ENCODE measurements at places on chromosomes 11 and 22.

DNA sequence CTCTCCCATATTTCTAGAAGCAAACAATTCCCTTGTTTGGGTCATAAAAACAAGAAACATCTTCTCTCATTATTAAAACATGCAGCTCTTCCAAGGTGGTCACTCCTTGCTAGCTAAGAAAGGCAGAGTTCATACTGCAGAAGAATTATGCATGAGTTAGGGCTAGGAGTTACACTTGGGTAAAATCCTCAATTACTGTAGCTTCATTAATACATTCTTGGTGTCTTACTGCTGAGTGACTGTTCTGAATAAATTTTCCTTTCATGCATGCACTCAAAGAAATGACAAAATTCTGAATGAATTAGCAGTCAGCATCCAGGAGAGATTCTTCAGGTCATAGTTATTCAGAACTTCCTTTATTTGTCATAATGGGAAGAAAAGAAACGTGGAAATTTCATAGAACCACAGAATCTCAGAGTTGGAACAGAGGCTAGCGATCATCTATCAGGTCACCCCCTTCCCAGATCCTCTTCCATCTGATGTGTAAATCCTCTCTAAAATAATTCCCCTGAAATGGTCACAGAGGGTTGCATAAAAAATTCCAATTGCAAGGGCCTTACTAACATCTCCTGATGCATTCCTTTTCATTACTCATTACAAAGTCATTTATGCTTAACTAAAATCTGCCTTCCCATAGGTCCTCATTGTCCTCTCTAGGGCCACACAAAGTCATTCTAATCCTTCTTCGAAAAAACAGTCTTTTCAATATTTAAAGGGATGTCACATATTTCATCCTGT lies 771.5 kb downstream of the DLG2 start:
- no peak for DNase-seq

DNA sequence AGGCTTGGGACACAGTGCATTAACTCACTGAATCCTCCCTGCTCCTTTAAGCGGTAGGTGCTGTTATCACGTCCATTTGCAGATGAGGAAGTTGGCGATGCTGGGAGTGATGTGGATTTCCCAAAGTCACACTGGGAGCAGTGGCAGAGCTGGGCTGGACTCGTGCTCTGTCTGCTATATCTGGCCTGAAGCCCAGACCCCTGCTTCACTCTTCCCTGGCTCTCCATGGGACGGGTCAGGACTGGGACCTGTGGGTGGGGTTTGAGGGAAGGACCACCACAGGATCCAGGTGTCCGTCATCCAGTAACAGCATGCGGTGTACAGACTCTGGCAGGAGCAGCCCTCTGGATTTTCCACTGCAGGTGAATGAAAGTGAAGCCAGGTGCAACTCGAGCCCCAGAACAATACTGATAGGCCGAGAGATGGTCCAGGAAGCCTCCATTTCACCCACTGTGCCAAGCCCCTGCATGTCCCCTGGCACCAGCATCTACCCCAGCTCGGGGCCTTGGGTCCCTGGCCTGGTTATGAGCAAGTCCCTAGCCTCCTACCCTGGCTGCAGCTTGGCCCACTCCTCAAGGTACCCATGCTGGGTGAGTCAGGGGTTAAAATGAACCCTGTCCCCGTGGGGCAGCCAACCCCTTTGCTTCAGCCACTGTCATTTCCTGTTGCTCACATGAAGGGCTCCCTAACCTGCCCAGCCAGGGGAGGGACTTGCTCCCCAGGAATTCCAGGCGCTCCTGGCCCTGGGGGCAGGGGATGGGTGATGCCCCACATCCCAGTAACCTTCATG lies 4.2 kb downstream of the USP2 start:
- no peak for DNase-seq

DNA sequence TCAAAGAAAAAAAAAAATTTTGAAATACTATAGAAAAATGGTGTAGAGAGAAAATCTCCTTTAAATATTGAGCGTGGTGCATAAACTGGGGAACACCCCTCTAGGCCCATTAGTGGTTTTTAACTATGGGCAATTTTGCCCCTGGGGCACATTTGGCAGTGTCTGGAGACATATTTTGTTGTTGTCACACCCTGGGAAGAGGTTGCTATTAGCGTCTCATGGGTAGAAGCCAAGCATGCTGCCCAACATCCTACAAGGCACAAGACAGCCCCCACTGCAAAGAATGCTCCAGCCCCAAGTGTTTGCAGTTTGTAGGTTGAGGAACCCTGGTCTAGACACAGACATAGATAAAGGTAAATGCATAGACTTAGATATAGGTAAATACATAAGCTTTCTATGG lies 92.6 kb downstream of the KIAA1671 start:
- DNase-seq = no peak

GRCh38 chr11:35853971-35854370 lies 89.9 kb upstream of the LDLRAD3 start:
- DNase-seq = no peak

DNA sequence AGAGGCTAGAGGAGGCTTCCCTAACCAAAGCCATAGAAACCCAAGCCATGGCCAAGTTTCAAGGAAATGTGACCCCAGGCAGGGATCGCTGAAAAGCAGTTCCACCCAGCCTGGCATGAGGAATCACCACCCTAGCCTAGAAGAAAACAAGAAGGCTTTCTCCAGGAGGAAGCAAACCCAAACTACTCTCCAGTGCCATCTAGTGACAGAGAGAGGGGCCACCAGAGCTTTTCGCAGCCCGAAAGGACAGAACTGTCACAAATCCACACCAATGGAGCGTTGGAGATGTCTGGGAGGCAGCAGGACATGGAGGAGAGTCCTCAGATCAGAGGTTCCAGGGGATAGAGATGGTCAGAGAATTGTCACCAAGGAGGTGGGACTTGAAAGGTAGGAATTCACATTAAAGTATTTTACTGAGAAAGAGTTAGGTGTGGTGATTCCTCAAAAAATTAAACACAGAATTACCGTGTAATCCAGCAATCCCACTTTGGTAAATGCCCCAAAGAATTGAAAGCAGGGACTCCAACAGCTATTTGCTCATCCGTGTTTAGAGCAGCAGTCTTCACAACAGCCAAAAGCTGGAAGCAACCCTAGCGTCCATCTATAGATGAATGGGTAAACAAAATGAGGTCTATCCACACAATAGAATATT lies 67.3 kb upstream of the NUP50 start:
- peak; percentile 35 for DNase-seq

- DNase-seq = no peak
Observed at GRCh38 chr11:119608201-119608600, 120.8 kb downstream of the NECTIN1 start.

- no peak for DNase-seq
Observed at GRCh38 chr11:43947815-43948214, 5.4 kb downstream of the C11orf96 start.

DNA sequence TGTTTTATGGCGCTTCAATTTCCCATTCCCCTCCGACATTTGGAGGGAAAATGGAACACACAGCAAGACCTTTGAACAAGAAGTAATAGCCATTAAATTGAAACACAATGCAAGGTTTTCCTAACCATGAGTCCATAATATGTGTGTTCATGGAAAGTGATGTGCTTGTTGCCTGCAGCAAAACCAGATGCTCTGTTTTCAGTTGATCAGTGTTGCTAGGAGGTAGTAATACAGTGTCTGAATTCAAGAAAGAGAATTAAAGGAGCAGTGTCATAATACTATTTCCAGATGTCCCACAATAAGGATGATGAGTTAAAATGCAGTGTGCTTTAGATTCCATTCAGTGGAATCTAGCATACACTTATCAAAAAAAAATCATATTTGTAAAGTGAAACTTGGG lies 637.4 kb upstream of the API5 start:
- no peak for DNase-seq

DNA sequence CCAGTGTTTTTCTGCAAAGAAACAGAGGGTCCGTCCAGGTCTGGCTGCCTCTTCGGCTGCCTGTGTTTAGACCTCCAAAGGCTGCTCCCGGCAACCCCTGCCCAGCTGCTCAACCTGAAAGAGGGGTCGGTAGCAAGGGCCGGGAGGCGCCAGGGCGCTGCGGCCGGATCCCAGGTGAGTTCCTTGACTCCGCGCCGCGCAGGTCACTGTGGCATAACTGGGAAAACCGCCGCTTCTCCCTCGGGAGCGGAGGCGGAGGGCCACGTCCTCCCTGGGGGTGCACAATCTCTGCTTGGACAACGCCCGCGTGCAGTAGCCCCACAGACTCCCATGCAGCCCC lies 1.0 kb upstream of the BRSK2 start:
- no peak for DNase-seq

DNA sequence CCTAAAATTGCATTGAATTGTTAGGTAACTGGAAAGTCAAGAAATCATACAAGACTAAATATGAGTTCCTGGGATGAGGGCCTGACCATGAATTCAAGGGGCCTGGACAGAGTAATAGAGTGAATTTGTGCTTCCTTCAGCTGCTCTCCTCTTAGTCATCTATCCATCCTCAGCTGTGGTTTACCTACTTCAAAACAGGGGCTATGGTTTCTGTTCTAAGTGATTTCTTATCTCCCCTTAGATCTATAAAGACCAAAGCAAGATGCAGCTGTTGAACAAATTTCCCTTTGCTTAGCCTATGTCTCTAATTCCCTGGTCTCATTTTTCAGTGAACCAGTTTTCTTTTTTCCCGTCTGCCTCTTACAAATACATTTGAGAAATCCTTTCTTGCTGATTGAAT lies 428.5 kb downstream of the FAM181B start:
- no peak for DNase-seq

- peak; percentile 85 for DNase-seq
Observed at GRCh38 chr22:21044931-21045584, 688 bp upstream of the LRRC74B start.

- peak; percentile 89 for DNase-seq
Observed at GRCh38 chr11:64675450-64676260, 47.3 kb downstream of the NRXN2 start.

DNA sequence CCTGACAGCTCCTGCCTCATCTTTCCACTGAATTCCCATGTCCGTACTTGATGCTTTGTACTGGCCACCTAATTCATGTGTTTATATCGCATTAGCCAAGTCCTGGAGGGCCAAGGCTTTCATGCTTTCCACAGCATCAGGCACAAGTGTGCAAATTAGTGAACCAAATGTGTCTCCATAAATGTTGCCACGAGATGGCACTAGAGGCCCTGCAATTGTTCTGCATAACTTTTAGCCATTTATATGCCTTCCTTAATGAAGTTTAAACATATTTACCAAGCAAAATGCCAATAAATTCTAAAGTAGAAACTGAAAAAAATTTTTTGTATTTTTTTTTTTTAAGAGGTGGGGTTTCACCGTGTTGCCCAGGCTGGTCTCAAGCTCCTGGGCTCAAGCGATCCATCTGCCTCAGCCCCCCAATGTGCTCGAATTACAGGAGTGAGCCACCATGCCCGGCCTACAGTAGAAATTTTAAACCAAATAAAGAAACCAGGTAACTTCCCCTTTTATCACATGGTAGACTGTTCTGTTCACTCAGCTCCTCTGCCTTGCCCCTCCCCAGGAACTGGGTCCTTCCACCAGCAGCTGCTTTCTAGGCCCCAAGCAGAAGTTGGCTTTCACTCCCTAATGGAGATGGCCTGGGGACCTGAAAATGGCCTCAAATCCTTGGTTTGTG lies 20.8 kb upstream of the IL18BP start:
- DNase-seq = peak; percentile 31

- no peak for DNase-seq
Observed at GRCh38 chr11:70317581-70318305, 47.3 kb downstream of the PPFIA1 start.

DNA sequence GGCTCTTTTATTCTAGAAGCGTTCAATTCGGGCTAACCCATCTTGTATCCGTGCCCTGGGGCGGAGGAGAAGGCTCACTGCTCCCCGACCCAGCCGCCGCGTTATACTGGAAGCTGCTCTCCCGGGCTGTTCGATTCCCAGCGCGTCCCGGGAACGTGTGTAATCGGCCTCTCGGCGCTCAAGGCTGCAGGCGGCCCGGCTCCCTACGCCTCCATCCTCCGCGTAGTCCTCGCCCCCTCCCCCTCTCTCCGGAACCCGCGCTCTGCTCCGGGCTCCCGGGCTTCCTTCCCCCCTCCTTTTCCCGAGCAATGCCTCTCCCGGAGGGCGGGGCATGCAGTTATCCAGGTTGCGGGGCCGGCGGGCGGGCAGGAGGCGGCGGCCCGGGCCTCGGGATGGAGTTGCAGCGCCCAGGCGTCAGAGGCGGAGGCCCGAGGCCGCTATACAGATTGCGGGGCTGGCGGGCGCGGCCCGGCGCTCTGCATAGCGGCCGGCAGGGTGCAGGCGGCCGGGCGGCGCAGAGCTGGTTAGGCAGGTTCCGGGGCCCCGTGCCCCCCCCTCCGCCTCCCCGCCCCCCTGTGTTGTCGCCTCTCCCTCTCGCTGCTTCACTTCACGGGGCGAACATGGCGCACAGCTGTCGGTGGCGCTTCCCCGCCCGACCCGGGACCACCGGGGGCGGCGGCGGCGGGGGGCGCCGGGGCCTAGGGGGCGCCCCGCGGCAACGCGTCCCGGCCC lies at the start of gene KMT2A:
TSS of gene KMT2A (plus strand) at position 600 of the 732 bp plus-strand sequence. CDS start at position 621, 21 bp downstream.
- DNase-seq = peak; percentile 98

GRCh38 chr11:43576803-43577521 lies 103.6 kb upstream of the HSD17B12 start:
- DNase-seq = peak; percentile 59

GRCh38 chr11:124577716-124578427 lies 8.1 kb downstream of the OR8A1 start:
- DNase-seq = peak; percentile 6

GRCh38 chr11:119780222-119780953 lies 51.4 kb upstream of the NECTIN1 start:
- DNase-seq = no peak

DNA sequence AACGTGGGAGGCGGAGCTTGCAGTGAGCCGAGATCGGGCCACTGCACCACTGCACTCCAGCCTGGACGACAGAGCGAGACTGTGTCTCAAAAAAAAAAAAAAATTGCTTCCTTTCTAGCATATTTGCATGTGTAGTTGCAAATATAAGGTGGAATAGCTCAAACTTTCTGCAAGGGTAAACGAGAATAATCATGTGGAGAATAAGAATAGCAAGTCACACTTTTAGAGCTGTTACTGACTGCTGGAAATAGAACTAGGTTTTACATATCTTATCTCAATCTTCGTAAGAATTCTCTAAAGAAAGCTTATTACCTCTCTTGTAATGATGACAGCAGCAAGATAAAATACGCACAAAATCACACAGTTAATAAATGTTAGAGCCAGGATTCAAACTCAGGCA lies 1.6 kb downstream of the L3MBTL2 start:
- DNase-seq = no peak

DNA sequence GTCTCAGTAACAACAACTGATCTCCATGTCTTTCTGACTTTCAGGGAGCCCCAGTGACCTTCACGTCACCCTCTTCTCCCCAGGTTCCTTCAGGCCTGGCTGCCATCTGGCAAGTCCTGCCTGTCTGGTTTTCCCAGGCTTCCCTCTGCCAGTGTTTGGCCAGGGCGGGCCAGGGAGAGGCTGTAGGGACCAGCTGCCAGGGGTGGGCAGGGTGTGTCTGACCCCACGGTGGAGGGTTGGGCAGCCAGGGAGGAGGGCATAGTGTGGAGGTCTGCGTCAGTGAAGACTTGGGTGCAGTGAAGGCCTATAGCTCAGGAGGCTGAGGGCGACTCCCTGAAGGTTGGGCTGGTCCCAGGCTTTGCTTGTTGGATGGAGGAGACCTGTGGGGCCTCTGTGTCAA lies 11.9 kb upstream of the MRGPRX2 start:
- no peak for DNase-seq

- no peak for DNase-seq
Observed at GRCh38 chr11:128153697-128154048, 433.7 kb downstream of the ETS1 start.

GRCh38 chr11:12102588-12103410 lies 7.6 kb upstream of the MICAL2 start:
- no peak for DNase-seq

Measured in MG63 (cell line).